ENCODE measurements at places on chromosomes 13 and 19.

GRCh38 chr13:23074075-23074828, 106.5 kb upstream of the SGCG start:
- peak; percentile 38 for DNase-seq

DNA sequence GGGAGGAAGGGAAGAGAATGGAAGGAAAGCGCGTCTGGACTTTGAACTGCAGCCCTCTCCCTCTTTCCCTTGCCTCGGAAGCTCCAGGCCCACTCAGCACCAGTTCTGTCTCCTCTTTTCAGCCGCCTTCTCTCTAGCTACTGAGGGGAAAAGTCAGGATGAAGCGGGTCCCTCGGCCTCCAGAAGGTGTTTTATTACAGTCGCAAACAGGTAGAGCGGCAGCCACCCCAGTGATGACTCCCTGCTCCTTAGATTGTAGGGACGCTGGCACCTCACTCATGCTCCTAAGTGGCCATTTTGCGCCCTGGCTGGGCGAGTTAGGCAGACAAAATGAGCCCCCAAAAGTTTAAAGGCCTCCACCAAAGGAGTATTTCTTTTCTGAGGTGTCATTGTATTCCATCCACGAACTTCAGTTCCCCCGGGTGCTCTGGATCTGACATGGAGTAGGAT, 954 bp upstream of the STK24 start:
- no peak for DNase-seq

- DNase-seq: peak; percentile 100
These were observed at the start of gene DACT3 for GRCh38 chr19:46661020-46661731. TSS of gene DACT3 (minus strand) at chr19:46661182. CDS start at chr19:46661064, 118 bp downstream.

DNA sequence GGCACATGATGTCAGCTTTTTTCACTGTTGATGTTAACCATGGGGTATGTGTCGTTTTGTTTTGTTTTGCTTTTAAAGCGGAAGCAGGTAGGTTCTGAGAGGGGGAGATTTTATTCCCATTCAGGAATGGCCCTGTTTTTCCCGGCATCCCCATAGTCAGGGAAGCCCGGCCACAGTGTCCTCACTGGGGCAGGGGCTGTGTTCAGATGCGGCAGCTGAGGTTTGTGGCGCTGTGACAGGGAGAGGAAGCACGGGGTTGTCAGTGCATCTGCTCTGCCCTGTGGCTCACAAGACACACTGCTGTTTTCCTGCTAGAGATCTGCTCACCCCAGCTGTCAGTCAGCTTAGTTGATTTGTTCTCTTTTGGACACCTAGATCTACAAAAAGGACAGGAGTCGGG, 27.6 kb downstream of the ANKRD27 start:
- DNase-seq: no peak

GRCh38 chr19:8261881-8262280, 46.3 kb downstream of the CD320 start:
- DNase-seq: no peak

GRCh38 chr13:68984688-68985319, 1122.8 kb upstream of the ATXN8OS start:
- no peak for DNase-seq

GRCh38 chr13:52615812-52616211, 26.4 kb upstream of the HNRNPA1L2 start:
- DNase-seq: peak; percentile 28

DNA sequence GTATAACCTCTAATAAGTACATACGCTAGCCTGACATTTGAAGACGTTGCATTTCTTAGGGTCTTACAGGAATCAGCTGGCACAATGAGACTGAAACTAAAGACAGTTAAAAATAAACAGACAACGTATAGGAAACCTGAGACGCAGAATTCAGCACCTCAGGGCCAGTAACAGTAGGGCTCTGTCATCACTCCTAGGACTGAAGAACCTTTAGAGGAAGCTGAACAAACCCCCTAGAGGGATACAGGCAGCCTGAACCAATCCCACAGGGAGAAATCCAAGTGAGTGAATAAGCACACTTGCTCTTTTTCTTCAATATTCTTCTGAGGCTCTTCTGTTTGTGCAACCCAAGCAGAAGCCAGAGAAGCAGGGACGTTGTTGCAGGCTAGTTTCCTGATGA, 53.9 kb upstream of the KLHL1 start:
- no peak for DNase-seq

DNA sequence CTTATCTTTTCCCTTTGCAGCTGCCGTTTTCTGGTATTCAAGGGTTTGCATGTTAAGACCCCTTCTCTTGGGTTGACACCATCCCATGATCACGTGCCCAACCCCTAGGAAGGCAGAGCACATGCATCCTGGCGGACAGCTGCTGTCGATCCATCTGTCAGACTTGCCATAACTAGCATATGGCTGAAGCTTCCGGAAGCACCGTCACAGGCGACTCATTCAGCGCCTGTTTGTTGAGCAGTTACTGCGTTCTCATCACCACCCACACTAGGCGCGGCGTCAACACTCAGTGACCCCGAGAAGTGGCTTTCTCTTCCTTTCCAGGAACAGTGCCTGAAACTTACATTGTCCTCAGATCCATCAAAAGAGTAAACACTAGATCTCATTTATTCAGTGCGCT, 93.6 kb downstream of the SOX1 start:
- DNase-seq: no peak

- peak; percentile 12 for DNase-seq
These were observed 467.2 kb downstream of the ITGBL1 start for GRCh38 chr13:101919541-101920181.

- peak; percentile 45 for DNase-seq
These were observed 110.8 kb downstream of the DLEU7 start for GRCh38 chr13:50732712-50733111.

- no peak for DNase-seq
These were observed 89.5 kb downstream of the USP12 start for GRCh38 chr13:27081893-27082679.

DNA sequence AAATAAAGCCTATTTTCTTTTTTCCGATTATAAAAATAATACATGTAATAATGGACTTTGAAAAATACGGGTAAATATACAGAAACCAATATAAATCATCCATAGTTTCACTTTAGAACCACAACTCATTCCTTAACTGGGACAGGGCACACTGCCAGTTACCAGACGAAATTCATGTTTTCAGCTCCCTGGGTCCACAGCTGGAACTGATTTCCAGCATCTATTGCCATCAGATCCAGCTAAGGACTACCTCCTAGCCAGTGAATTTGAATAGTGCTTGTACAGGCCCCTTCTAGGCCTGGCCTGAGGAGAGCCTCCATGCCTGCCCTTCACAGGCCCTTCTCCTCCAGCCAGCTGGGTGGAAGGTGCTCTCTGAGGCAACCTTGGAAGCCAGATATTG, 30.0 kb upstream of the ATP12A start:
- DNase-seq: no peak

DNA sequence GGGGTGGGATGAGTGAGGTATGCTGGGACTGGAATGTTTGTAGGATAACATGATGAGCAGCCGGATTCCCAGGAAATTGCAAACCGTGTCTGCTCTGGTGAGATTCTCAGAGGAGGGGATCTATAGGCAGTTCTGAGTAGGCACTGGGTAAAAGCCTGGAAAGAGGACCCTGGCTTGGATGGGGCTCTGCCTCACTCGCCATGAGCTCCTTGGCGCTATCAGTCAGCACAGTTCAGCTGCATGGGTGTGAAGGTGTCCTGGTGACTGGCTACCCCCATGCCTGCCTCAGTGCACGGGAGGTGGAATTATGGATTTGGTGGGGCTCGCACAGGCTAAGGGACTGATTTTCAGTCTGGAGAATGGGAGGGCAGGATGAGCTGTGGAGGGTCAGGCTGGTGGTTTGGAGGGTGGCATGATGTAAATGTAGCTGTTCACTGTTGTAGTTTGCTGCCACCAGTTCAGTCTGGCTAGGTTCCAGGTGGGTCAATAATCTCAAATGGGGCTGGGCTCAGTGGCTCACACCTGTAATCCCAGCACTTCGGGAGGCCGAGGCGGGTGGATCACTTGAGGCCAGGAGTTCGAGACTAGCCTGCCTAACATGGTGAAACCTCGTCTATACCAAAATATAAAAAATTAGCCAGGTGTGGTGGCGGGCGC, 9.2 kb upstream of the ZNF627 start:
- no peak for DNase-seq

DNA sequence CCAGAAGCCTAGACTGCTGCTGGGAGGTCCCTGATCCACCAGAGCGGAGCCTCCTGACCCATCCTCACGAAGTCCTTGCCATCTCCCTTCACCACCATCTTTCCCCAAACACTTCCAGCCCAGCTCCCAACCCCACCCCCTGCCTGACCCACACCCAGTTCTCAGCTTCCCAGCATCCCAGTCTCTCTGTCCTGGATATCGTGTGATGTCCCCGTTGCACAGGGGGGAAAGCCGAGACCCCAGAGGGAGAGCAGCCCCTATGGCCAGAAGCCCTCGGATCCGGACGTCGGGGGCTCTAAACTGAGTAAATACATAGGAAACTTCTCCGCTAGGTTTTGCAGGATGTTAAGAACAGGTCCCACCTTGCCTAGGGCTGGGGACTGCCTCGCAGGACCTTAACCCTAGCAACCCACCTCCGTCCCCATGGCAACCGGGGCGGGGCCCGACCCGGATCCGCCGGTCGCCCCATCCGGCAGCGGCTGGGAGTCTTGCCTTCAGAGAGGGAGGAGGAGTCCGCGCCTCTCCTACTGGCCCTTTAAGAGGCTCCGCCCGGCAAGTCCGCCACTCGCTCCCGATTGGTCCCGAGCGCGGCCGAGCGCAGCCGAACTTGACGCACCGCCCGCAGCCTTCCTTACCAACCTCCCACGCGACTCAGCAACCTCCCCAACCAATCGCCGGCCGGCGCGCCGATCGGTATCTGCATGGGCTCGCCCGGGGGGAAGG, 451 bp upstream of the HMG20B start:
- peak; percentile 99 for DNase-seq

- DNase-seq: no peak
These were observed 82.9 kb downstream of the DIAPH3 start for GRCh38 chr13:60080850-60081249.

DNA sequence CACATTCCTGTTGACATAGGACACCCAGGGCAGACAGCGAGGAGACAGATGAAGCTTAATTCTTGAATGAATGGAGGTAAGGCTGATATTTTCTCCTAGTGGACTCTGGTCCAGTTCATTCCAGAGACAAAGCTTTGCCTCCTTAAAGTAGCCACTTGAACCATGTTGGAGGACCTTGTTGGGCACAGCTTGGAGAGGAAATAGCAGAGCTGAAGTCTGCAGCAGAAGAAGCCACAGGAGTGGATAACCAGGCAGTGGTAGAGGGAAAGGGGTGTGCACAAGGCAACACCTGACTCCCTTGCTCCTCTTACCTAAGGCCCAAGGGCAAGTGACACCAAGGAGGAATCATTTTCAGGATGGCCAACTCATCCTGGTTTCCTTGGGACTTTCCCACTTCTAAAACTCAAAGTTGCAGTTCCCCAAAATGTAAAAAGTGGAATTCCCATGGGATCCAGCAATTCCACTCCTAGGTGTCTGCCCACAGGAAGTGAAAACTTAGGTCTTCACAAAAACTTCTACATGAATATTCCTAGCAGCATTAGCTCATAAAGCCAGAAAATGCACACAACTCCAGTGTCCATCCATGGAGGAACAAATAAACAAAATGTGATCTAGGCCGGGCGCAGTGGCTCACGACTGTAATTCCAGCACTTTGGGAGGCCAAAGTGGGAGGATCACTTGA, 6.6 kb upstream of the RFX2 start:
- no peak for DNase-seq

DNA sequence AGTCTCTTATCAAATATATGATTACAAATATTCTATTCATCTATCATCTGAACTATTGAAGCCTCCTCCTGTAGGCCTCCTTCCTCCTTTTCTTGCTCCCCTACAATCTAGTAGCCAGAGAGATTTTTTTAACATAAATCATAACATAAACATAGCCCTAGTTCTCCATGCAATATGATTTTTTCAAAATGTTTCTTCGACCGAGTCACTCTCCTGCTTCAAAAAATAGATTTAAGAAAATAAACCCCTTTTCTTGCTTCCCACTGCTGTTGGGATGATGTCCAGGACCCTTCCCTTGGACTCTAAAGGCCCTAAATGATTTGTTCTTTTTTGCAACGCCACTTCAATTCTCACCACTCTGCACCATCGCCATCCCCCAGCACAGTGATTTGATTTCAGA, 319.7 kb upstream of the TSHZ3 start:
- no peak for DNase-seq

GRCh38 chr13:41177616-41178015, 16.8 kb downstream of the KBTBD7 start:
- DNase-seq: no peak

DNA sequence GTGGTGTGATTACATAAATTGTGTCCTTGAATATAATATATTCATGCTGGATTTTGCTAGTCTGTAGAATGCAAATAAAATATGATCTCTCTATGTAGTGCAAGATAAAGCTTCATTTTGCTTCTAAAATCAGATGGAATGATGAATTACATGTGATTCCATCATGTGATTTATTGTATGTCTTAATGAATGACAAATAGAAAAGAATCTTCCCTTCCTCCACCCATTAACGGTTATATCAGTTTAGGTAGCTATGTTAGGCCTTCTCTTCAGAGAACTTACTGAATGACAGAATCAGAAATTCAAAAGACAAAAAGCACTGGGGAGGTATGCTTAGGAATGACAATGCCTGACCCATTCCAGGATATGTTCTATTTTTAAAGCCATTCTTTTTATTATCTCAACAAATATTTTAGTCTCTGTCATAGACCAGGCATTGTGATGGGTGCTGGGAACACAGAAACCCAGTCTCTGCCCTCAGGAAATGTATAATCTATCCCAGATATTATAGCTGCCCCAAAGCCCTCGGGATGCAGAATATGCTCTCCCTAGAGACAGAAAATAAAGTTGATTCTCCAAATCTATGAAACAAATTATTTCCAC, 90.6 kb downstream of the TEX26 start:
- no peak for DNase-seq

- no peak for DNase-seq
These were observed 38.8 kb downstream of the ZNF611 start for GRCh38 chr19:52695996-52696395.

DNA sequence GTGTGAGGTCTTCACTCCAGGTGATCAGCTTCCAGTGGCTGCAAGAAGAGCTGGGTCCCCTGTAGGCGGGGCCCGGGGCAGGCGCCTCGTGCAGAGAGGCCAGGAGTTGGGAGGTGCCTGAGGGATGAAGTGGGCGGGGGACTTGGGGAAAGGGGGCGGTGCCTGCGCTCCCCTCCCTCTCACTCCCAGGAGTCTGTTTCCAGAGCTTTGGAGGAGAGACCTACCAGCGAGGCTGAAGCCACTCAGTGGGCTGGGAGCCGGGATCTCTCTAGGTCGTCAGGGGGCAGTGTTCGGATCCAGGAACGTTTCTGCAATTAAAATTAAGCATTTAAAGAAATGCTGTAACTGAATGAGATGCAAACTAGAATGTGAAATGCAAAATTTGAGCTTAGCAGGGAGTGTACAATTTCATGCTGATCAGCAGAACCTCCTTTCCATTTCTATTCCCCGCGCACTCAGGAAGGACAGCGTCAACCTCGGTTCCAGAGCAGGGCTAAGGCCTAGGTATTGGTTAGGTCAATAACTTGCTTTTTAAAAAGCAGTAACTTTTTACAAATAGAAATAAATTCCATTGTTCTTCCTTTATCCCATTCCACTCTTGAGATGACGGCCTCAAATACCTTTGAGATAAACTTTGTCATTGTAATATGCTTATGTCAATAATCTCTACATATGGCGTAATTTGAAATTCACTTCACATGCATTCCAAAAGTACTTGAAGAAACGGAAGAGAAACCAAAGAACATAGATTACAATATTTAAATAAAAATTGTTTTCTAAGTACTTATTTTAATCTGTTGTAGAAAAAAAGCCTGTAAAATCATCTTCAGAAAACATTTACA, 11.6 kb downstream of the ZNF160 start:
- no peak for DNase-seq

- DNase-seq: no peak
These were observed 247.5 kb downstream of the VWA8 start for GRCh38 chr13:41713405-41713804.

Data from LHCN-M2 (cell line).